ENCODE measurements at places on chromosomes 5 and 9.

DNA sequence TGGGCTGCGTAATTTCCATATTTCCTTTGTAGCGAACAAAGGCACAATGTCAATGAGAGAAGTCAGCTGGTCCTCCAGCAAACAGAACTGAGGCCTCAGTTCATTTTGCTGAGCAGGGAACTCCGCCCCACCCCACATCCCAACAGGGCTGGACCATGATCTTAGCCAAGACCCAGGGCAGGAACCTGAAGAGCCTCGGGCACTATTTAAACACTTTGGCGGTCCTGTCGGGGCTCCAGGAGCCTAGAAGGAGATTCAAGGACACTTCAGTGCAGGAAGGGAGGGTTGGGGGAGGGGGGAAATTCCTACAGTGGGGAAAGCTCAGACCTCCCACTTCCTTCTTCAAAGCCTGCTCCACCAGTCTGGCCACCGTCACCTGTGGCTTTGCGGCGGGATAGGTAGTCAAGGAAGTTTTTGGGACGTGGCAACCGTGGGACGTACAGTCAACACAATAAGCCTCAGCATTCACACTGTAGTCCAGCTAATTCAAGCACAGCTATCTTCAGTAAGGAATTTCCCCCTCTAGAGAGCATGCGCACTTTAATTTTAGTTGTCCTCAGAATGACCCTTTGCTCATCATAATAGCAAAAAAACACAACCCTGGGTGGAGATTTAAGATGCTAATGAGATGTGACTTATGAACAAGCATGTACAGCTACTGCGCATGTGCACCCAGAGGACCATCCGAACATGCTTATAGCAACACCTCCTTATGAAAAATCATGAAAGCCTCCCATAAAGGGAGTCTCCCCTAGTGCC lies 30.9 kb downstream of the S1PR3 start:
- DNase-seq, result no peak

GRCh38 chr5:122076669-122077365 lies 1.2 kb downstream of the LOX start:
- DNase-seq, result peak; percentile 71

DNA sequence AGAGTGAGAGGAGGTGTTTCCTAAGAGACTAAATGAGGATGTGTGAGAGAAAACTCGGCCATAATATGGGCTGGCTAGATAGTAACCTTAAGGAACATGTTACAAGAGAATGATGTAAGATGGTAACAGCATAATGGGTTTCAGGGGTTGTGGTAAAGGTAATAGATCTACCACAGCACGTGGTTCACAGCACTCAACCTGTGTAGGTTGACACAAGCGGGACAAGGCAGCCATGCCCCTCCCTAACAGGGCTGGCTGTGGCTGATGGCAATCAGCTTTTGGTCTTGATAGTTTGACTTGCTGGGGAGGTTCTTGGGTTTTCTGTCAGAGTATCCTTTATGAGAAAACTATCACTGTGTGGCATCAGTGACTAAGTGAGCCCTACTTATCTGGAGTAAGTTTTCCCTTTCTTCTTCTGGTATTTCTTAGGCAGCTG lies 138.6 kb downstream of the TRIO start:
- no peak for DNase-seq

DNA sequence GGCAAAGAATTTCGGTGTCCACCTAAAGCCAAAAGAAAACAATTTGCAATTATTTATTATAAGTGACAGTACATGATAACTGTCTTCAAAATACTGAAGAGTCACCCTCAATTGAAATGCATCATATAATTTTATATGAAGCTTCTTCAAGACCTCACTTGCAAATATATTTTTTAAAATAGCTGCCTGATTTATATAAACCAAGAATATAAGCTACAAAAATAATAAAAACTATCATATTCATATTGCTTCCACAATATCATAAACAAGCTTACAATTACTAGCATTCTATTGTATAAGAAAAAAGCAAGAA lies 144.1 kb downstream of the CETN3 start:
- DNase-seq, result no peak

GRCh38 chr5:133406977-133407632 lies 205.2 kb downstream of the FSTL4 start:
- no peak for DNase-seq

DNA sequence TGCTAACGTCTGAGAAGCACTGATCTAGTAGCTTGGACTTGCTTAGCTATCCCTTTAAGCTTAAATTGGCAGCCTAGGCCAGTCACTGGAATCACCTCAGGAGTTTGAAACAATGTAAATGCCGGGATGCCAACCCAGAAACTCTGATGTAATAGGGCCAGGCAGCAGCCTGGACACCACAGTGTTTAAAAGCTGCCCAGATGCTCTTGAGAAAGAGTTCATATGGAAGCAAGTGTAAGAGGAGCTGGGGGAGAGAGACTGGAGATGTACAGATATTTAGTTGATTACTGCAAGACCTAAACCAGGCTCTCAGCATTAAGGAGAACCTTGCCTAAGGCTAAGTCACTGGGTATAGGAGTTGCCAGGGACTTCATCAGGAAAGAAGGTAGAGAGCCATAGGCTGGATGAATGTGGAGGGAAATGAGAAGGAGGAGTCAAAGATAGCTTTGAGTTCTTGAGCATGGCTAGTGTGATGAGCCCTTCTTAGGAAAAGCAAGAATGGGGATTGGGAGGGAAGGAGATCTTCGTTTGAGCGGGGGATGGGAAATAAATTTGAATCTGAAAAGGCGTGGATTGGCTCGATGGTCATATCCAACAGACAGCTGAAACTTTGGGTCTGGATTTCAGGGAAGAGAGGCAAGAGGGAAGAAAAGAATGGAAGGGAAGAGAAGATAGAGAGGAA lies 392.9 kb upstream of the WWC1 start:
- DNase-seq, result no peak

DNA sequence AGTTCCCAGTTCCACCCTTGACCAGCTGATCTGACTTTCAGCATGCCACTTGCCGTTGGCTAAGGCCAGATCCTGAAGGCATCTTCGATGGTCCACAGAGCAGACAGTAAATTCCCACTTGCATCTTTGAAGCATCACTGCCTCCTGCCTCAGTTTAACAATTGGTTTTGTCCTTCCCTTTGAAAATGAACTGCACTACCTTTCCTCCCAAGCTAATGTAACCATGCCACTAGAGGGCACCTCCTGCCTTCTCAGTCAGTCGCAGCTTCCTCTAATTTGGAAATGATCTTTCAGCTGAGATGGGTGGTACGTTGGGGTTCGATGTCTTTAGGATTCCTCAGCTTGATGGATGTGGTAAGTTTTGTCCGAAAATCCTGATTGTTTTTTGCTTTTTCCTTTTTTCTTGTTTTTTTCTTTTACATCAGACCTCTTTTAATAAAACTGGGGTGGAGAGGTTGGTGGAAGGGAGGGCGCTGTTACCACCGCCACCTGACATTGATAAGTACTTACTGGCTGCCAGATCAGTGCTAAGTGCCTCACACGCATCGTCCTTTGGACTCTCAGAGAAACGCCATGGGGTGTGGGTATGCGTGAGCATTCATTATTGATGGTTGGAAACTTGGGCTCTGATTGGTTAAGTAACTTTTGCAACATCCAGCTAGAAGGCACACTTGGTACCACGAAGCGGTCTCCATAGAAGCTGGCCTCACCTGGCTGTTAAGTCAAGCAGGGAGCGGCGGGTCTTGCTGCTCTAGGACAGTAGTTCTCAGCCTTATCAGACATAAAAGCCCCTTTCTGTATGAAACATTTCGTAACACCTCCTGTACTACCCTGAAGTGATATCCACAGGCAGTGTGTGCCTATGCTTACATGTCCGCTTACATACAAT lies 16.9 kb downstream of the PTTG1 start:
- peak; percentile 64 for DNase-seq

DNA sequence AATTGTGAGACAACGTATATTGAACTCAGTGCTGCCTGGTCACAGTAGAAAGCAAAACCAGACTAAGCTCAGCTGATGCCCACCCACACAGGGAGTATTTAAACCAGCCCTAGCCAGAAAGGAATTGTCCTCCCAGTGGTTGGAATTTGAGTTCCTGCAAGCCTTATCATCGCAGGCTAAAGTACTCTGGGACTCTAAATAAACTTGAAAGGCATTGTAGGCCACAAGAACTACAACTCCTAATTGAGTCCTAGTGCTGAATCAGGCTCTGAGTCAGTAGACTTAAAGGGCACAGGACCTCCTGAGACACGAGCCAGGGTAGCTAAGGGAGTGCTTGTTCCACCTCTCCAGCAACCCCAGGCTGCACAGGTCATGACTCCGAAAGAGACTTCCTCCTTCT lies 171.4 kb downstream of the MCTP1 start:
- DNase-seq, result no peak

- DNase-seq, result no peak
These were observed 10.5 kb upstream of the TMEM250 start for GRCh38 chr9:136129176-136129575.

DNA sequence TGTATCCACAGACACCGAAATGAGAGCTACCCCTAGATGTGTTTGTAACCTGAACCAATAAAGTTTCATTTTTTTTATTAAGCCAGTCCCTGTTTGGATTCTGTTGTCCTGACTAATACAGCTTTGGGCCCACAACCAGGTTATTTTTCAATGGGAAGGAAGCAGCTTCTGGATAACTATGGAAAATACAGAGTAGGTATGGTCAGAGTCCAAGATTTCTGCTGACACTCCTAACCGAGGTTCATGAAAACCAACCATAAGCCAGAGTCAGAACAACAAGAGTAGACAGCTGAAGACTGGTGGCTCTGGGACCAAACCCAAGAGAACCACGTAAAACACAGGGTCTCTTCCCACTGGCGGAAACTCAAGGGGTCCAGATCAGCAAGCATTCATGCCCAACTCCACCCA lies 10.8 kb downstream of the KLF9 start:
- DNase-seq, result no peak

- peak; percentile 76 for DNase-seq
These were observed 10.6 kb upstream of the PARP8 start for GRCh38 chr5:50655810-50656205.

GRCh38 chr9:124456341-124457078 lies 6.3 kb downstream of the ADGRD2 start:
- no peak for DNase-seq

DNA sequence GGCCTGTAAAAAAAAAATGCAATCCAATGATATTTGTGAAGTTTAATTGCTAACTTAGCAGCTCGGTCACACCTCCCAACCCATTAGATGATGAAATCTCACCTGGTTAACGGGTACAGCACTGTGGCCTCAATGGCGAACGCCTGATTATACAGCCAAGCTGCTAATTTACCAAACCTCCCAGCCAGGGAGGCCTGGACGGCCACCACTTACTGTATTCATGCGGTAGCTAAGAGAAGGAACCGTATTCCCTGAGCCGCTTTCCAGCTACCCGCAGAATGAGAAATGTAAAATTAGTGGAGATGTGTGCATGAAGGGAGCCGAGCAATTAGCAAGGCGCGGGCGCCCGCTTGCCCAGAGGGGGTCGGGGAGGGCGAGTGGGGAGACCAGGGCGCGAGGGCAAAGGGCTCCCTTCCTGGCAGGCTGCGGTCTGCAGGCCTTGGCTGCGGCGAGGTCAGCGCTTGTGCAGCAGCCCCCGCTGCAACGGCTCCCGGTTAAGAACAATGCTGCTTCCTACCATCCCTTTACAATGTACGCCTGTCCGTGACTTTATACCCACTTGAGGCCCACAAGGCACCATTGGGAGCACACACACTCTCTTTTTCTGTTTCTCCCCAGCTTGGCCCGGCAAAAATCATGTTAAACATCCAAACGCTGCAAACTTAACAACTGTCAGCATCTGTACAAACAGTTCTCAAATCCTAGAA lies 70.4 kb upstream of the TBCA start:
- no peak for DNase-seq

GRCh38 chr9:35852876-35853865 lies 17.0 kb downstream of the OR13J1 start:
- no peak for DNase-seq

DNA sequence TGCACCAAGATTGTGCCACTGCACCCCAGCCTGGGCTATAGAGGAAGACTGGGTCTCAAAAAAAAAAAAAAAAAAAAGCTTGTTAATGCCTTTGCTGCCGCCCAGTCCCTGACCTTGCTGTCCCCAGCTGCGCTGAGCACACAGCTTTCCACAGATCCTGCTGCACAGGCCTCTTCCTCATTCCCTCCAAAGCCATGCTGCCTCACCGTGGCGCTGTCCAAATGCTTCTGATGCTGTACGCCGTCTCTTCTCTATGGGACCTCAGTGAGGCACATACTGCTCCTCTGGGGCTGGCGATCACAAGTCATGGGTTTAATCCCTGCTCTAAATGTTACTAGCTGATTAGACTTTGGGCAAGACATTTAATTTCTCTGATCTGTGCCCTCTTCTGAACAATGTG lies 234.1 kb downstream of the FBXL7 start:
- DNase-seq, result no peak

DNA sequence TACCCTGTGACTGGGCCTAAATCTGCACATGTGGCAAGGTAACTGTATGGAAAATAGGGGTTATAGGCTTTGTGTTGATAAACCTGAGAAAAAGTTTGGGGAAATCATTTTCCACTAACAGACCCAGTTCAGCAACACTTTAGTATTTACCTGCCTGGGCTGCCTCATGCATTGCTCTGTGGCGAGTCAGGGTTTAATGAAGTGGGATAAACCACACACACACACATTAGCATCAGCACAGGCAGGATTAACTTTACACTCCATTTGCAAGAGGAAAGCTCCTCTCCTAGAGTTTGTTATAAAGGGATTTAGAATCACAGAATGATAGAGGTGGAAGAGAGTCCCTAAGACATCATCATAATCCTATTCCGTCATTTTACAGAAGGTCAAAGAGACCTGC lies 20.0 kb upstream of the ZCCHC7 start:
- no peak for DNase-seq

- DNase-seq, result no peak
These were observed 373.5 kb downstream of the DTWD2 start for GRCh38 chr5:118614731-118615456.

DNA sequence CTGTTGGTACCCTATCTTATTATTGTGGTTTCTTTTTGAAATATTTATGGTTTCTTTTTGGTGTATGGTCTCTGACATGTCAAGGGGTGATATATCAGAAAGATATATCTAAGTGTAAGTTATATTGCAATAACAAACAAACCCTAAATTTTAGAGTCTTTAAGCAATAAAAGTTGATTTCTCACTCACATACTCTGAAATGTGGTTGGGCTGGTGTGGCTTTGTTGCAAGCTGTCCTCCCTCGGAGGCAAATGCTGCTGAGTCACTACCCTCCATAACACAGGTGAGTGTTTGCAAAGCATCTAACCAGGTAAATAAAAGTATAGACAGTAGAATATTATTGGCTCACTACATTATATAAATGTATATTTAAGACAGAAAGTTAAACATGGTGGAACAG lies 253.2 kb downstream of the CDH18 start:
- DNase-seq, result no peak

- DNase-seq, result no peak
These were observed 45.9 kb upstream of the C5orf58 start for GRCh38 chr5:170186856-170187255.

GRCh38 chr9:27145143-27145542 lies 36.1 kb downstream of the TEK start:
- no peak for DNase-seq

- peak; percentile 65 for DNase-seq
These were observed 75.0 kb downstream of the HMHB1 start for GRCh38 chr5:143886651-143887638.

DNA sequence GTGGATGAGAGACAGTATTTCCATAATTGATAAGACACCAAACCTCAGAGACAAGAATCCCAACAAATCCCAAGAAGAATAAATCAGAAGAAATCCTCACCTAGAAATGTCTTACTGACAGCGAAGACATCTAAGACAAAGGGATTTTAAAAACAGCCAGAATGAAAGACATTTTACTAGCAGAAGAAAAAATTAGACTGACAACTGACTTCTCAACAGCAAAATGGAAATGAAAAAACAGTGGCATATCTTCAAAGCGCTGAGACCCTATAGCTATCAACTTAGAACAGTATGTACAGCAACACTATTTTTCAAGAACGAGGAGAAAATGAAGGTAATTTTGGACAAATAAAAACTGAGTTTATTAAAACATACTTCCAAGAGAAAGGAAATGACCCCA lies 16.3 kb downstream of the TTLL11 start:
- DNase-seq, result no peak

Measured in SHP77 (cell line).